Stimulated activated CD8-positive, alpha-beta memory T cell treated with anti-CD3 and anti-CD28 coated beads, Interleukin-4, amount 100 ng/mL, for 24 hours (primary cell): ENCODE measurements at places on chromosomes 4 and X.

DNA sequence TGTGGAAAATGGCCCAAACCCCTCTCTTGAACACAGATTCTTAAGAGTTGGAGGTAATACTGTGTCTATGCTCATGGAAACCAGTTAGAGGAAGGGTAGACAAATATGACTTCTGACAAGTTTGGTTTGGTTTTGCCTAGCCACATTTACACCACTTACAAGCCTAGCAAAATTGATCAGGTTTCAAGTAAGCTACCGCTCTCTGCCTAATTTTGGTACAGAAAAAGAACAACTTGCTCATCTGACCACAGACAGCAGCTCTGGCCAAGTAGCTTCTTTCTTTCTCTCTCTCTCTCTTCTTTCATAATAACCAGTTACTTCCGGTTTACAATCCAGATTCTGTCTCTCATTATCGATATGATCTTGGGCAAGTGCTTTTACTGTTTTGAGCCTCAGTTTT is 260.0 kb downstream of the GLUD2 start:
- no peak for DNase-seq

- DNase-seq, result no peak
Observed at GRCh38 chr4:177923888-177924287, 481.7 kb upstream of the AGA start.

GRCh38 chr4:13329963-13330362 is 154.2 kb downstream of the RAB28 start:
- DNase-seq, result no peak

DNA sequence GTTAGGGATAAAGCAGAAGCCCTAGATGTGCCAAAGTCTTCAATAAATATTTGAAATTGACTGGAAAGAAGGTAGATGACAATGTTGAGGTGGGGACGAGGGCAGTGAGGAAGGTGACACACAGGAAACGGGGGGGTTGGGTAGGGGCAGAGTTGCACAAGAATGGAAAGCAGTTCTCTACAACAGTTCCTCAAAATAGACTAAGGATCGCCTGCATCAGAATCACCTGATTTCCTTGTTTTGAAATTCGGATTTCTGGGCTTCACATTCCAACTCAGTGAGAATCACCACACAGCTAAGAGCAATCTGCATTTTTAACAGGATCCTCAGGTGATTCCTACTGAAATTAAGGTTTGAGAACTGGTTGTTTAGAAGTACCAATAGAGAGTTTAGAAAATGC is 70.6 kb downstream of the ARFIP1 start:
- peak; percentile 4 for DNase-seq

DNA sequence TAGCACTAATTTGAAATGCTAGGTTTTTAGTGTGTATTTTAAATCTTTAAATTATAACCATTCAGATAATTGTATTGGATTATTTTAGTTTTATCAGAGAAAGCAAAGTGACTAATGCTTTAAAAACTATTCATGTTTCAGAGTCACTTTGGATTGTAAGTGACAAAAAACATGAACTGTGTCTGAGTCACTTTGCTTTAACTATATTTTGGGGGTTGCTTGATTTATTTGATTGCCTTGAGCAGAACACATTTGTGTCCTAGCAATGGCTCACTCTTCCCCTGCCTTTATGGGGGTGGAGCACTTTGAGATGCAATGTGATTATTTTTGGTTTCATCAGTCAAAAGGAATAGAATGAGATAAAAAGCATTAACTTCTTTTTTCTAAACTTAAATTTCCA is 188.4 kb upstream of the ARX start:
- no peak for DNase-seq

DNA sequence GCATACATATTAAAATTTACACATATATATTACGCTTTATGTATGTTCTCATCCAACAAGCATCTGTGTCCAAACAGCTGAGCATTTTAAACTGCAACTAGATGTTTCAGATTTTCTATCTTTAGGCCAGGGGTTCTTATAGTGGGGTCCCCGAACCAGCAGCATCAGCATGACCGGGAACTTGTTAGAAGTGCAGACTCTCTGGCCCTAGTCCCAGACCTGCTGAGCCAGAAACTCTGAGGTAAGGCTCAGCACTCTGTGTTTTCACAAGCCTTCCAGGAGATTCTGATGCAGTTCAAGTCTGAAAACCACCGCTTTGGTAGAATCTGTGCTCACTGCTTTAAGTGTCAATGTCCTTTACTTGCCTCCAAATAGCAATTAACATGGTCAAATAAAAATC is 266.2 kb upstream of the CASK start:
- no peak for DNase-seq

- DNase-seq, result no peak
Observed at GRCh38 chr4:92387459-92388069, 83.8 kb downstream of the GRID2 start.

GRCh38 chrX:43481576-43481975 is 174.5 kb upstream of the MAOA start:
- no peak for DNase-seq

DNA sequence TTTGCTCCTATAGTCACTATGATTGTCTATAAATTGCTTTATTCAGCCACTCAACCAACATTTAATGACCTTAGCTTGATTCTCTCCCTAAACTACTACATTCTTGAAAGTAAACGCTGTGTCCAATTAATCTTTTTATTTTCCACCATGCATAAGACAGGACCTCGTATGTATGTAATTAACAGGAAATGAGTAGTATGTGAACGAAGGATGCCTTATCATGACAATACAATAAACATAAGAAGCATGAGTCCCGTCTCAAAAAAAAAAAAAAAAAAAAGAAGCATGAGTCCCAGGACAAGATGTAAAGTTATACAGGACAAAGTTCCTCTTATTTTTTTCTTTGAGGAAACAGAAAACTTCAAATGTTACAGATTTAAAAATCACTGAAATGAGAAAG is 92.5 kb downstream of the PPP3CA start:
- no peak for DNase-seq

DNA sequence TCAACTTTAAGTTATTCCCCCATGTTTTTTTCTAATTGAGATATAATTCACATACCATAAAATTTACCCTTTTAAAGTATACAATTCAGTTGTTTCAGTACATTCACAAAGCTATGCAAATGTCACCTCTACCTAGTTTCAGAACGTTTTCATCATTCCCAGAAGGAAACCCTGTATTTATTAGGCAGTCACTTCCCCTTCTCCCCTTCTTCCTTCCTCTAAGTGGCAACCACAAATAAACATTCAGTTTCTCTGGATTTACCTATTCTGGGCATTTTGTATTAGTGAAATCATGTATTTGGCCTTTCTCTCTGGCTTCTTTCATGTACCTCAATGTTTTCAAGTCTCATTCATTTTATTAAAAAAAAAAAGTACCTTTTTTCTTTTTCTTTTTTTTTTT is 101.9 kb downstream of the TET2 start:
- no peak for DNase-seq

DNA sequence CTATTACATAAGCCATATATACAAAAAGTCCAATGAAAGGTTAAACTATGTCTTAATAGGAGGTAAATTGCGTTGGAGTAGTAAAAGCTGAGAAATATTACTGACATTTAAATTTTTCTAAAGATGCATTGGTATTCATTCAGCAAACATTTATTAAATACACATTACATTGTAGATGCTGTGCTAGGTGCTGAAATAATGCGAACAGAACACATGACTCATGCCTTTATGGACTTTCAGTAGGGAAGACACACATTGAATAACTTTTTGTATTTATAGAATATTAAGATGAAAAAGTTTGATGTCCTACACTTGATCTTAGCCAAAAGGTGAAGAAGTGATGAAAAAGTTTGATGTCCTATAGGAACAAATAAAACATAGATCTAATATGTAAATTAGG is 871.1 kb upstream of the SLIT2 start:
- DNase-seq, result no peak

GRCh38 chr4:143282211-143282707 is 54.4 kb upstream of the GAB1 start:
- DNase-seq, result no peak

DNA sequence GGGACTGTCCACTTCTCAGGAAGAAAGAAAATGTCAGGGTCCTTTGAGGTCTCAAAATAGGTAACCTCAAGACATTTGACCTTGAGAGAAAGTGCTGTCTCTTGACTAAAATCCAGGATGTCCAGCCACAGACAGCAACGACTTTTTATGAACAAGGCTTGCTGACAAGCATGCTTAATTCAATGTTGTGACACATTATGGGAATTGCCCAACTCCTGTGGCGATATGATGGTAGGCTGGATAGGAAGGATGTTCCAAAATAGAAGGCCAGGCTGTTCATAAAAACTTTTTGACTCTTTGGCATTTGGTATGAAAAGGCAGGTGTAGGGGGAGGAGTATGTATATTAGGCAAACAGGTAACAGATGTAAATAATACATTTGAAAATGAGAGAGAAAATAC is 50.8 kb upstream of the EDNRA start:
- DNase-seq, result no peak

- DNase-seq, result no peak
Observed at GRCh38 chr4:62455871-62456270, 1255.7 kb downstream of the ADGRL3 start.

DNA sequence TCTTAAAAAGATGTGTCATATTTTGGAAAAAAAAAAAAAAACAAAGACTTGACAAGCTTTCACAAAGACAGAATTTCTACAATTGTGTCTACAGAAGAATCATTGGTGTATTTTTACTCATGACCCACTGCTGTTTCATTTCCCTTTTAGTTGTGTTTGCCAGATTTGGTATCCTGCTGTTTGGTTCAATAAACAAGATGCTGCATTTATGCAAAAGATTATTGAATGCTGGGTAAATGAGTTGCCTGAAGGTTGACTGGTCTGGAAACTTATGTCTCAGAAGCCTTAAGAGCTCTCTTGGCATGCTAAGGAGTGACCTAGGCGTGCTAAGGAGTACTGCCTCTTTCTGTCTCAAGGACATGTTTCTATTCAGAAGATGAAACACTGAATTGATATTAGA is 64.9 kb upstream of the NPY2R start:
- no peak for DNase-seq

GRCh38 chrX:39112143-39112542 is 310.9 kb downstream of the MID1IP1 start:
- no peak for DNase-seq

DNA sequence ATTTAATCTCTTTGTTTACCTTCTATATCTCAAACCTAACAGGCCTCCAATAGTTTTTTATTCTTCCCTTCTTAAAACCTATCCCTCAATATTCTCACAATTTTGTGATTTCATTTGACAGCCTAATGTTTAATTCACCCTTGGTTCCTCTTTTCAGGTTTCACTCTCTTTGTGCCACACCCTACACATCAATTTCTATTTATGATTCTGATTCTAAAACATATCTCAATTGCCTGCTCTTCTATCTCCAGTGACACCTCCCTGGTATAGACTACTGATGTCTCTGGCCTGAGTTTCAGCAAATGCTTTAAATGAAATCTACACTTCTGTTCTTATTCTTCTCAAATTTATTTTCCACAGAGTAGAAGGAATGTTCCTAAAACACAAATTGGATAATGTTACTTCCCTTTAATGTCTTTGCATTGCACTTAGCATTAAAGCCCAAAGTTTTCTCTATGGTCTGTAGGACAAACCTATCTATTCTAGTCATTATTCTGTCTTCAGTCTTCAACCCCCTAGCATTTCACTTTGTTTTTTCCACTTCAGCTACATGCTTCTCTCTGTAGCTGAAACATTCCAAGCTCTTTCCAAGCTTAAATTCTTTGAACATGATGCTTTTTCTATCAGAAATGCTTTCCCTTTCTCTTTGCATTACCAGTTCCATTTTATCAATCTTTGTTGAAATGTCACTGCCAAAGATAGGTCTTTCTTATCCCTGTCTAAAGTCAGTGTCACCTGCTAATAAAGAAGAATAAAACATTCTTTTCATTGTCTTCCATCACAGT is 622.0 kb downstream of the CENPC start:
- DNase-seq, result no peak

- DNase-seq, result no peak
Observed at GRCh38 chr4:138879757-138880156, 135.8 kb upstream of the NOCT start.

GRCh38 chrX:46584736-46585135 is 11.2 kb downstream of the CHST7 start:
- no peak for DNase-seq

DNA sequence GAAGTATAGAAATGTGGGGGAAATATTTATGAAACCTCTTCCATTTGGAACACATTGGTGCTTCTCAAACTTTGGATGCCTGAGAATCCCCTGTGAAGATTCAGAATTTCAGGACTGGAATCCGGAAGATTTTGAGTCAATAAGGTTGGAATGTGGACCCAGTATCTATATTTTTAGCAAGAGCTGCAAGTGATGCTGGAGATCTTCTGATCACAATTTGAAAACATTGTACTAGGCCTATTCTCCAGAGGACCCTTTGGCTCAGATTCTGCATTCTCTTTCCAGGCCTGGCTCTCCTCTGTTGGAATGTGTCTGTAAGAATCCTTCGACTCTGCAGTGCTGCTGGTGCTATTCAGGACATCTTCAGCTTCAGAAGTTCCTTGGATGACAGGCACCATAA is 2.4 kb upstream of the PKD2 start:
- DNase-seq, result no peak

DNA sequence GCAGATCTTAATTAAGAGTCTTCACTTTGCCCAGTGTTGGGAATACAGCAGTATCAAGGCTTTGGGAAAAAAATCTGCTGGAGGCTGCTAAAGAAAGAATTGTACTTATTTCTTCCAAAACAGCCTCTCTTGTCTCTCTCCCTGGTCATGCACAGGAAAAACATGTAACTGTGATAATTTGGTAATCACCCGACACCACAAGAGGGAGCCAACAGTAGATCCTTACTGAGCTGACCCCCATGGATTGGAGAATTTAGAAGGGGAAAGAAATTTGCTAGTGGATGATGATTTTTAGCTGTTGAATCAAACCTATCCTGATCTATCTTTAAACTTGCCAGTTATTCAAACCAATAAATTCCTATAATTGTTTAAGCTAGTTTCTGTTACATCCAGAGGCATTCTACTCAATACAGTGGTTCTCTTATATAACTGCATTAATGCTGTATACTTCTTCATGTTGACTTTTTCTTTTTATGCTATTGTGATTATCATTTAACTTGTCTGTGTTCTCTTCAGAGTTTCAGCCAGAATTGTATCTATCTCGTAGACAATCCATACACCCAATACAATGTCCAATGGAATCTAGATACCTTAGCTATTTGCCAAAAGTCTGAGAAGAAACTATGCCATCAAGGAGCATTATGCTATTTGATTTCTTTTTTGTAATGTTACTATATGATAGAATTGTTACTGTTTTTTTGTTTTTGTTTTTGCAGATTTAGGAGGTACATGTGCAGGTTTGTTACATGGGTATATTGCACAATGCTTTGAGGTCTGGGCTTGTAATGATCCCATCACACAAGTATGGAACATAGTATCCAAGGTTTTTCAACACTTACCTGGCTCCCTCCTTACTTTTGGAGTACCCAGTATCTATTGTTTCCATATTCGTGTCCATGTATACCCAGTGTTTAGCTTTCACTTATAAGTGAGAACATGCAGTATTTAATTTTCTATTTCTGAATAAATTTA is 31.3 kb upstream of the ARHGEF38 start:
- no peak for DNase-seq

GRCh38 chrX:18410038-18410437 is 15.4 kb upstream of the CDKL5 start:
- DNase-seq, result no peak

- no peak for DNase-seq
Observed at GRCh38 chr4:126708716-126709115, 924.0 kb upstream of the INTU start.

- no peak for DNase-seq
Observed at GRCh38 chr4:57490520-57491255, 380.5 kb upstream of the IGFBP7 start.
